ENCODE measurements at places on chromosomes 4 and X.

DNA sequence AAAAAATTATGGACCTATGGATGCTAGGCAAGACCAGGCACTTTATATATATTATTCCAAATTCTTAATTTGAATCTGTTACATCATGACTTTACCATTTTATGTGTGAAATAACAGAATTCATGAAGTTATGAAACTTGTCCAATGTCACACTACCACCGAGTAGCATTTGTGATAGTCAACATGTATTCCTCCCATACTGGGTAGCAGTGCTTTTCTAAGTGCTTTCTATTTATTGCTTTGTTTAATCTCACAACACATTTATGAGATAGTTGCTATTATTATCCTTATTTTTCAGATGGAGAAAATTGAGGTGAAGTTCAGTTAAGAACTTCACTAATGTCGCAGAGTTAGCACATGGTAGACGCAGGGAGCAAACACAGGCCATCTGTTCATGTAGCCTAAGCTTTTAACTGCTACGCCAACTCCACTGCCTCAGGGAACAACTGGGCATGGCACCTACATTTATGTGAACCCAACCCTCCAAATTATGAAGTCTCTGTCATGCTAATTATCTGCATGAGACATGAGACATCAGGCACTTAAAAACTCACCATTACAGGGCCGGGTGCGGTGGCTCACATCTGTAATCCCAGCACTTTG is 20.8 kb downstream of the GUCY1A1 start:
- DNase-seq = no peak

- DNase-seq = no peak
These were observed 22.4 kb downstream of the TMEM33 start for GRCh38 chr4:41957634-41958033.

GRCh38 chr4:158462611-158463010 is 59.1 kb upstream of the RXFP1 start:
- no peak for DNase-seq

- DNase-seq = no peak
These were observed 27.7 kb downstream of the PDGFRA start for GRCh38 chr4:54256491-54257486.

DNA sequence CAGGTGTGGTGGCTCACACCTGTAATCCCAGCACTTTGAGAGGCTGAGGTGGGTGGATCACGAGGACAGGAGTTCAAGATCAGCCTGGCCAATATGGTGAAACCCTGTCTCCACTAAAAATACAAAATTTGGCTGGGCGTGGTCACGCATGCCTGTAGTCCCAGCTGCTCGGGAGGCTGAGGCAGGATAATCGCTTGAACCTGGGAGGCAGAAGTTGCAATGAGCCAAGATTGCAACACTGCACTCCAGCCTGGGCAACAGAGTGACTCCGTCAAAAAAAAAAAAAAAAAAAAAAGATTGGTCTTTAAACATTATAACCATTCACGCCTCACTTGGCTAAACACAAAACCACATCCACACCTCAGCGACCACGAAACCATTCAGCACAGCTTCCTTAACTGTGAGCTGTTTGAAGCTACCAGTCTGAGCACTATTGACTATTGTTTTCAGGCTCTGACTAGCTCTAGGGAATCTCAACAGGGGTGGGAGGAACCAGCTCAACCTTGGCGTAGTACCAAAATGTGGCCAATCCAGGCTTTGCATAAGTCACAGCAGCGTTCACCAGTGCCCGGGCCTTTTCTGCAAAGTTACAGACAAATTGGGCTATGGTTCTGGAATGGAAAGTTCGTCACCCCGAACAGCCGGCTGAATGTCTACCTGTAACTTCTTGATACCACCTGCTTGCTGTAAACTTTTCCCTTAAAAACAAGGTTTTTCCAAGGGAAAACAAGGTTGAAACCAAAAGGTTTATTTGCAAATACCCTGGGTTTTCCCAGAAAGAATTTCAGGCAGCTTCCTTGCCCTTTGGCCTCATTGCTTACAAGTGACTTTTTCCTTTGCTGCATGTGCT is 73.6 kb upstream of the DHX15 start:
- DNase-seq = no peak

DNA sequence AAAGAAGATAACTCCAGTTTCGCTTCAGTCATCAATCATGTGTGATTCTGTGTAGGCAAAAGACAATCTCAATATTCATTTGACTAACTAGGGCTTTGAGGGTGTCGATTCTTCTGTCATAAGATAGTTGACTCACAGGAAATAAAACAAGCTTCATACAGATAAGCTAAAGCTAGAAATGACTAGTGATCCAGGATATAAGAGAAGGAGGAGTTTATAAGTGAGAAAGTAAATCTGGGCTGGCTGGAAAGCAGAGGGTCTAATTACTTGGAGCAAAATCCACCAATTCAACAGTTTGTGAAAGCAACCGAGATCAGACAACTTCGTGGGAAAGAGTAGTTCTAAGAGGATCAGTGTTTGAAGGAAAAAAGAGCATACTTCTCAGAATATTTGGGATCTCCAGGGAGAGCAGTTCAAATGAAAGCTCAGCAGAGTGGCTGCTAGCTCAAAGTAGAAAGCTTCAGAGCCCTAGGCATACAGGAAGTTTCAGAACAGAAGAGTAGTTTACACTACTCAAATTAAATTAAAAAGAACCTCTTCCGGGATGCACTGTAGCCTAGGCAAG is 429.3 kb downstream of the INPP4B start:
- DNase-seq = no peak
